Naive B cell (primary cell): ENCODE measurements at places on chromosomes 11 and 22. TPM values are rescaled to one million over a fixed set of nuclear protein-coding genes. Genes with fewer than 3 reads are reported as not detected.

- no peak for DNase-seq
Observed at GRCh38 chr11:76638270-76639197, 32.0 kb downstream of the LRRC32 start.

Gene P2RY2
- not detected for polyA plus RNA-seq

DNA sequence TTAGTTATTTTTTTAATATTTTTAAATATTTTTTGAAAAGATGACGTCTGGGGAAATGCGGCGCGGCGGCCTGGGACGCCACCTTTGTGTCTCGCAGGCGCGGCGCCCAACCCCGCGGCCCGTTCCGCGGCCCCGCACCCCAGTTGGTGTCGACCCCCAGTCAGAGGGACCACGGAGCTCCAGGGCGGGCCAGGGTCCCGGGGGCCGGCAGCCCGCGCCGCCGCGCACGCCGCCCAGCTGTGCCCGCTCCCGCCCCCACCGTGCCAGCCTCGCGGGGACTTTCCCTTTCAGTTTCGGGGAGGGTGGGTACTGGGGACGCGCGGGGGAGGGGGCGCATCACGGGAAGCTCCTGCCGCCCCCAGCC, 1.6 kb downstream of the CCND1 start:
- peak; percentile 53 for DNase-seq

DNA sequence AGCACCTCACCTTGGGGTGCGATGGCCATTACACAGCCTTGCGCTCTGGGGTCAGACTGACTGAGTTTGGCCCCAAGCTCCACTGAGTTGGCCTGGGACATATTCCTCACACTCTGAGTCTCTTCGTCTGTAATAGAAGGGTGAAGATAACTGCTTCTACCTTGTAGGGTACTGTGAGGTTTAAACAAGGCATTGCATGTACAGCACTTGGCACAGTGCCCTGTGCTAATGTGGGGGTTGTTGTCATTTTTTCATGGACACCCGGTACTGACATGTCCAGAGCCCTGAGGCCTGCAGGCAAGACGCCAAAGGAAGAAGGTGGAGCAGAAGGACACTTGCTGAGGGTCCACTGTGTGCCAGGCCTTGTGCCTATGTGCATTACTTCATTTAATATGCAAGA, 50.7 kb downstream of the OTOG start:
- DNase-seq = no peak

- DNase-seq = no peak
Observed at GRCh38 chr11:44564166-44564565, 1.3 kb upstream of the CD82 start.

Gene FAM180B
- not detected for polyA plus RNA-seq

Gene FXYD2
- polyA plus RNA-seq = not detected

- no peak for DNase-seq
Observed at GRCh38 chr11:66359662-66360087, 11.9 kb downstream of the SLC29A2 start.

DNA sequence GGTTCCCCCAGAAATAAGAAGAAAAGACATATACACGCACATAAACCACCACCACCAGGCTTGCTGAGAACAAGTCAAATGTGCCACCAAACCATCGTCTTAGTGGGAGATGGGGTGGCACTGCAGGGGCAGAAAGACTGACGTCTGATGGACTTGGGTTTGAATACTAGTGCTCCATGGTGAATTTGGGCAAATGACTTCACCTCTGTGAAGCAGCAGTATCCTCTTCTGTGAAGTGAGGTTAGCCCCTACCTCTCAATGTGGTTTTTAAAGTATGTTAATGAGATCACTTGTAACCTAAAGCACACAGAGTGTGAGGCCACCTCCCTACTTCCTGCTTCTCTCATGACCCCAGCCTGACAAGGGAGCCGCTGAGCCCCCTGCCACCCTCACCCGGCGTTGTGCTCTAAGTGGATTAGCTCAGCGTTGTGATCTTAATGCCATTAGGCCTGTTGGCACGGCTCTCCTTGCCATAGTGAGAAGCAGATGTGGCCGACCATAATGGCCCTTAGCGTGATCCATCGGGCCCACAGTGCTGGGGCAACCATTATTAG, 14.4 kb downstream of the ZBTB16 start:
- no peak for DNase-seq

DNA sequence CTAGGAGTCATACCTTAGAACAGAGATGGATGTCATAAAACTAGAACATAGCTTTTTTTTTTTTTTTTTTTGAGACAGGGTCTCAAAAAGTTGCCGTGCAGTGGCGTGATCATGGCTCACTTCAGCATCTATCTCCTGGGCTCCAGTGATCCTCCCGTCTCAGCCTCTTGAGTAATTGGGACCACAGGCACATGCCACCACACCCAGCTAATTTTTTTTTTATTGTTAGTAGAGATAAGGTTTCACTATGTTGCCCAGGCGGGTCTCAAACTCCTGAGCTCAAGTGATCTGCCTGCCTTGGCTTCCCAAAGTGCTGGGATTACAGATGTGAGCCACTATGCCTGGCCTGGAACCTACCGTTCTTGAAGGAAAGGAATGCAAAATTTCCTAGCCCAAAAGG, 8.8 kb upstream of the CEP295 start:
- no peak for DNase-seq
